Right renal cortex interstitium (tissue), 3 donors: ENCODE measurements at places on chromosomes 7 and 10.

DNA sequence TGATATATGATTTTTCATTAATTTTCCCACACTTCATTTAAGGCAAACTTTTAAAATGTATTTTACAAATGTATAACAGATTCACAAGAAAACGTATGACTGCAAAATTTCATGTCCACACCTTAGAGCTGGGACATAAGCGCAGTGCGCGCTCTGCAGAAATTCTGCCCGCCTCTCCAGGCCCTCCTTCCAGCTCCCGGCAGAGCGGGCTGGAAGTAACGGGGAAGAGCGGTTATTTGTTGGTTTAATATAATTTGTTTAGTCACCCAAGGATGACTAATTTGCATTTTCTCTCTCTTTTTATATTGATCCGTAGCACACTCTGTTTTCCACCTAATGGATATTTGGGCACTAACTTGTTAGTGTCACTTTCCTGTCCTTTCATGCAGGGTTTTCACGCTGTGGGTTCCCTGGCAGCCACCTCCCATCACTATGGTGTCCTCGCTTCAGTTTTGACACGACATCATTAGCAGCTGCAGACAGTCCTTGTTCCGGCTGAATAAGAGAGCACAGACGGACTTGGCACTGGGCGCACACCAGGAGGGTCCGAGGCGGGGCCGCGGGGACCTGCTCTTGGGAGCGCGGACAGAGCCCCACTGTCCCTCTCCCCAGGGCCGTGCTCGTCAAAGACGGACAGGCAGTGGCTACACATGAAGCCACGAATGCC, 129.2 kb upstream of the SEC61G start:
- no peak for DNase-seq

DNA sequence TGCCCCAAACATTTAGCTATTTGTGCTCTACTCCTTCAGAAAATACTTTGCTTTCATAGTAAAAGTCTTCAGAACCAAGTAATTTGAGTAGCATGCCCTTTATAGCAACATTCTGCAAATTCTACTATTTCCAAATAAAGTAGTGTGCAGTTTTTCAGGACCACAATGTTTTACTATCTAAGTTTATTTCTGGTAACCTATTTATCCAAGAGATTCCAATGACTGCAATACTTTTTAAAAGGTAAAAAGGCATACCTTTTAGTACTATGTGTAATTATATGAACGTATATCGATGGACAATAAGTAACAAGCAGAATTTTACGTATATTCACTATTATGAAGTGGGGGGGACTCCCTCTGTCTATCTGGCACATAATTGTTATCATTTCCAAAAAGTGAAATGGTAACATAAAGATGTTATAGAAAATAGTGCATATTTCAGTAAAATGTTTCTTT, 6.9 kb upstream of the CAV2 start:
- DNase-seq, result no peak

DNA sequence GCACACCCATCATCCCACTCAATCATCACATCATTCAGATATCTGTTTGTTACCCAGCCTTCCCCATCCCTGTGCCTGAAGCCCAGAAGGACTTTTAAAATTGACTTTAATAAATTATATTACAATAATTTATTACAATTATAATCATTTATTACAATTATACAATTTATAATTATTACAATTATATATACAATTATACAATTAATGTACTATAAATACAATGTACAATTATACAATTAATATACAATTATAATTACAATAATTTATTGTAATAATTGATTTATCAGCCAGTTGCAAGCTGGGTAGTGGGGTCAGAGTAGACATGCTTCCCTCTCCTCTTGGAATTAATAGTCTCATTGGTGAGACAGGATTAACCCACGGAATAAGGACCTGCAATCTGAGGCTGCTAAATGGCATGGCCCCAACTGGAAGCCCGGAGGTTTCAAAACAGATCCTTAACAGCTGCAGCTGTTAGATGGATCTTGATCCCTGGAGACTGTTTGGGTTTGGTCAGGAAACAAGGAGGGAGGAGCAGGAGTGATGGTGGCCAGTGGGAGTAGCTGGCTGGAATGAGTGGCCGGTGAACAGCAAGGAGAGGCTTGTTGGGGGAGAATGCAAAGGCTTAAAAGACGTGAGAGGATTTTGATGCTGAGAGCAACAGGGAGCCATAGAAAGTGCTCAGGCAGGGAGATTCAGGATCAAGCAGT, 402.8 kb upstream of the PODXL start:
- no peak for DNase-seq

DNA sequence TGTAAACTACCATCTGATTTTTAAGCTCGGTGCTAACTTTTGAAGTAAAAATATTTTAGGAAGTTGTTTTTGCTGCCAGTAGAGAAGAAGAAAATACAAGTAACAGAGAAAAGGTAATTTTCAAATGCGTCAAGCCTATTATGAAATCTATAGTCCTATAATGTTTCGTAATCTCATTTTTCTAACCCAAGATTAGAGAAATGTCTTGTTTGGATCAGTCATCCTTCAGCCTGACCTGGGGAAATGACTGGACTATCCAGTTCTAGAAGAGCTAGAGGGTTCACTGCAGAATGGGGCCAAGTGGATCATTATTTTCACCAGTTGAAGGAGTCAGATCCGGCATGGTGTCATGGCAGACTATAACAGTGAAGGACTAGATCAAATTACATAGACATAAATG, 62.7 kb upstream of the FGL2 start:
- no peak for DNase-seq

DNA sequence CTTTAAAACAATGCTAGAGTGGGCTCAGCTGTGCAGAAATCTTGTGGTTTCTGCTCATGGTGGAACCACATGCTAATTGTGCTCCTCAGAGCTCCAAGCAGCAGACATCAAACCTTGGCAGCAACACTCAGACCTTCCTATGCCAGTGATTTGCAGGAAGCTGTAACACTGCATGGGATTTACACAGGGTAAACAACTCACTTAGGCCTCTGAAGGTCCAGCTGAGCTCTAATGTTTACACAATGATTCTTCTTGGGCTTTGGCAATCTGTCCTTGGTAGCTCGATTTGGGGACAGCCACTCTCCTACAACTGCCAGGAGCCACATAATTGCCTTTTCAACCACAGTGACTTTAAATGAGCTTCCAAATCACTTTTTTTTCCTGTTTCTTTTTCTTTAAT, 97.7 kb upstream of the PDLIM1 start:
- no peak for DNase-seq

DNA sequence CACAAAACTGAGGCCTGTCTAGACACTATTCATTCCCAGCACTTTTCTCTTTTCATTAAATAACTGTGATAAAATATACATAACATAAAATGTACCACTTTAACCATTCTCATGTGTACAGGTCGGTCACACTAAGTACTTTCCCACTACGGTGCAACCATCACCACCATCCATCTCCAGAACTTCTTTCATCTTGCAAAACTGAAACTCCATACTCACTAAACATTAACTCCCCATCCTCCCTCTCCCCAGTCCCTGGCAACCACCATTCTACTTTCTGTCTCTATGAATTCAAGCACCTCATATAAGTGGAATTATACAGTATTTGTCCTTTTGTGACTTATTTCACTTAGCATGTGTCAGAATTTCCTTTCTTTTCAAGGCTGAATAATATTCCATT, 53.0 kb downstream of the ARHGAP12 start:
- DNase-seq, result no peak

DNA sequence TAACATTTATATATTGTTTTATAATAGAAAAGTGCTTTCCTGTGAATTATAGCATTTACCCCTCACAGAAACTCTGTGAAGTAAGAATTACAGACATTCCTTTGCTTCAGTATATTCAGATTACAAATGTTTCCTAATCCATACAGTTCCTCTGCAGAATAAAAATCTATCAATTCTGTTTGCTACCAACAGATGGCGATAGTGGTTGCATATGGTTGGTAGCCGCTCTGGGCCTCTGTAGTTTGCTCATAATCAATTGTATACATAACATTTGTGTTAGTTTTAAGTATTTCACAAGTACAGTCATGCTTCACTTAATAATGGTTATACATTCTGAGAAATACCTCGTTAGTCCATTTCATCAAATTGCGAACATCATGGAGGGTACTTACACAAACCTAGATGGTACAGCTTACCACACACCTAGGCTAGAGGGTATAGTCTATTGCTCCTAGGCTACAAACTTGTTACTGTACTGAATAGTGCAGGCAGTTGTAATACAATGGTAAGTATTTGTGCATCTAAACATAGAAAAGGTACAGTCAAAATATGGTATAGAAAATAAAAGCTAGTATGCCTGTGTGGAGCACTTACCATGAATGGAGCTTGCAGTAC, 94.4 kb upstream of the STEAP4 start:
- DNase-seq, result no peak

GRCh38 chr10:130026670-130027456, 62.8 kb upstream of the EBF3 start:
- no peak for DNase-seq

- DNase-seq, result no peak
These were observed 406.1 kb upstream of the AUTS2 start for GRCh38 chr7:69192134-69192533.

GRCh38 chr10:88553116-88553752, 29.9 kb downstream of the RNLS start:
- no peak for DNase-seq

DNA sequence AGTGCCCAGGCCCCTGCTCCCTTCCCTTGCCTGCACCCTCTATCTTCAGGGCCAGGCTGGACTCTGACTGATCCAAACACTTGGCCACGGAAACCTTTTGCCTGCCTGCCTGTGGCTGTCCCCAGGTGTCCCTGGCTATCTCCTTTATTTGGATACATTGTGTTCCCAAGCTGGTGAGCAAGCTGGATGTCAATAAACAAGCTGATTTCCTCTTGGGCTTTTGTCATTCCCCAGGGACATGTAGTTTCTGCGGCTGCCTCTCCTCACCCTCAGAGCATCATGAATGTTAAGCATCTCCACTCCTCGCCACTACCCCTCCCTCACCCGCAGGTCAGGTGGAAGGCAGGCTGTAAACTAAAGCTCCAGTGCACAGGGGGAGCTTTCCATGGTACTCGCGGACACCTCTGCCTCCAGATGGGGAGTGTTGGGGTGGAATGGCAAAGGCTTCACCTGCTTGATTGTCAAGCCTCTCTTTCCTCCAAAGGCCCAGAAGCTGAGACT, 6.9 kb downstream of the GHRHR start:
- no peak for DNase-seq

DNA sequence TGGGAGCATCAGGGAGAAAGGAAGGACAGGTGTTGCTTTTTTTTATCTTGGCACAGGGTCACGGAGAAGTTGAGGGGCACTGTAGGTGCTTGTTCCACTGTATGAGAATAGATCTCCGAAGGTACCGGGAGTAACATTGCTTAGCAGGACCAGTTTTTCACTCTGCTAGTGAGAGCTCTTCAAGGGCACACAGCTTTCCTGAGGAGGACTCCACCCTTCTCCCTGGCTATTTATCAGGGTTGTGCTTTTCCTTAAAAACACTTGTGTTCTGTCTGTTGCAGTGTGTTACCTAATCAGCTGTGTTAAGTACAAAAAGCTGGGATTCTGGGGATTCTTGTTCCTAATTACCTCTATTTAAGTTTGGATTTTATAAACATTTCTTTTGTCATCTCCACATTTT, 160.5 kb downstream of the SND1 start:
- no peak for DNase-seq

- DNase-seq, result no peak
These were observed 68.6 kb upstream of the GDF10 start for GRCh38 chr10:47231414-47231813.

DNA sequence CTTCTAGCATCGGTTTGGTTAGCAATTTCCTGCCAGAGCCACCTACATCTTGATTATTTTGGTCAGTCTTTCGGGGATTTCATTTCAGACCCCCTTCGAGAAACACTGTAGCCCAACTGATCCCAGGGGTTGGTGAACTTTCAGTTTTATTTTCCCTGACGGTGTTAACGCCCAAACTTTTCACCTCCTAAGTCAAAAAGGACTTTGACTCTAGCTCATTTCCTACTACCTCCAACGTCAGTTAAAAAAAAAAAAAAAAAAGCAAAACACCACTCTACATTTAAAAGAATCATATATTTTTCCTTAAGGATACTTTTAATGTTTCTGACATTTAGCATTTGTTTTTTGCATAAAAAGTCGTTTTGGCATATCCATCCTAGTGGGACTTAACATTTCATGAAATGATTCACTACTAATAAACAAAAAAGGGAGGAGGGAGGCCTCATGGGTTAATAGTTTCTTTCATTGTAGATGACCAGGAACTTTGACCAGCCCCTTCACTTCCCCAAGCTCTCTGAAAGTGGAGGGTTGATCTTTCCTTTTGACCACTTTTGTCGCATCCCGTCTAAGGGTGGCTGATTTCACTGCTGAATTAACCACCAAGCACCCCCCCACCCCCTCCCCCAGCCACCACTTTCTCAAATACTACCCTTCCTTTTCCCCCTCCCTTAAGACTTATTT, 764 bp upstream of the TCF7L2 start:
- no peak for DNase-seq

- DNase-seq, result no peak
These were observed 173.2 kb downstream of the BUB3 start for GRCh38 chr10:123327450-123327849.

- no peak for DNase-seq
These were observed at the start of gene CREB5 for GRCh38 chr7:28411876-28412662. CREB5 (plus strand) TSS chr7:28412518; CDS start chr7:28412915, 397 bp downstream.

DNA sequence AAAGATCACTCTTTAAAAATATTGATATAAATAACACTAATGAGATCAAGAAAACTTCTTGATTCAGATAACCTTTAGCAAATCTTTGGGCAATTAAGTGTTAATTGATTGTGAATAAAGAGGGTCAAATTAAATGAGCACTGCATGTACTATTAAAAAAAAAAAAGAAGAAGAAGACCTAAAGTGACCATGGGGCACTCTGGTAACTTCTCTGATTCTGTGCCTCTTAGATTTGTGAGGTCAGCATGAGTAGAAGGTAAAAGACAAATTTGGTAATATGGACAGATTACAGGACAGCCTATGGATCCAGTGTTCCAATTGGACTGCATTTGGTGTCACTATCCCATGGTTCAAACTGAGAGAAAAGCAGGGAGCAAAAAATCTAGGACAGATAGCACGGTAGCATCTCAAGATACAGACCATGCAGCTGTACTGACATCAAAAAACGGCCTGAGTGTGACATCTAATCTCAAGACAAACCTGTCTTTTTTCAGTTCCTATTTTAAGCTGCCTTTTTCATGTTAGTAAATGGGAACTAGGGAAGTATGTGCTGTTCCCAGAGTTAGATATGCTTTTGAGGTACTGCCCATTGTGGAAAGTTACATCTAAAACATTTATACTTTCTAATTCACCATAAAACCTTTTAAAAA, 128.0 kb downstream of the KCND2 start:
- no peak for DNase-seq

DNA sequence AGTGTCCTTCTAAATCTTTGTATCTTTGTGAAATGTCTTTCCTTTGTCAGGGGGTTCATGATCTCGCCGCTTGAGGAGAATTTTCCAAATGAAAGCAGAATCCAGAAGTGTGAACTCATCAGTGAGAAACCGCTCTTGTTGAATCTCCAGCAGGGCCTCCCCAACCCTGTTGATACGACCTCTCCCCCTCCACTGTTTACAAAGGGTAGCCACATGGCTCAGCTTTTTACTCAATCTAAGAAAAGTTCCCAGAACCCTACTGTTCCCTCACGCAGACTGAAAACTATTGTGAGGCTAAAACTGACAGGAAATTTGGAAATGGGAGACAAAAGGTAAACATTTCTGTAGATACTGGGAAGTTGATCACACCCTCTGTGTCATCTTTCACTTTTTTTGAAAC, 73.9 kb downstream of the SEMA3C start:
- no peak for DNase-seq
